Endothelial cell (in vitro differentiated cells): ENCODE measurements at places on chromosomes 3 and 15.

DNA sequence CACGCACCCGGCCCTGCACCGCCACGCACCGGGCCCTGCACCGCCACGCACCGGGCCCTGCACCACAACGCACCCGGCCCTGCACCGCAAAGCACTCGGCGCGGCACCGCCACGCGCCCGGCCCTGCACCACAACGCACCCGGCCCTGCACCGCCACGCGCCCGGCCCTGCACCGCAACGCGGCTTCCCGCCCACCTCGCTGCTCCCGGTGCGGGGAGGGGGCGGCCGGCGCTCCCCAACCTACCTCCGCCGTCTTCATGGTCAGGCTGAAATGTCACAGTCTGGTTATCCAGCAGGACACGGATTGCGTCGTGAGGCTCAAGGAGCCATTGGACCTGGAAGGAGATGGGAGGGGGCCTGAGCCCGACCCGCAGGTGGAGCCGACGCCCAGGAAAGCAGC lies 41.8 kb downstream of the MUC20 start:
- DNase-seq, result no peak

GRCh38 chr3:46406788-46407611 lies at the start of the genes CCR5AS and CCRL2:
Gene CCR5AS, minus strand, starts transcription at chr3:46407066.
Gene CCRL2, plus strand, starts transcription at chr3:46407259. Its CDS starts 821 bp downstream, at chr3:46408080.
- peak; percentile 25 for DNase-seq

GRCh38 chr3:172938788-172939187 lies 188.3 kb downstream of the ECT2 start:
- no peak for DNase-seq

- peak; percentile 67 for DNase-seq
These were observed at the start of gene RBMS3 for GRCh38 chr3:29280404-29281093. Gene RBMS3, plus strand, starts transcription at chr3:29281071.

- no peak for DNase-seq
These were observed 34.5 kb downstream of the PRICKLE2 start for GRCh38 chr3:64190517-64191515.

DNA sequence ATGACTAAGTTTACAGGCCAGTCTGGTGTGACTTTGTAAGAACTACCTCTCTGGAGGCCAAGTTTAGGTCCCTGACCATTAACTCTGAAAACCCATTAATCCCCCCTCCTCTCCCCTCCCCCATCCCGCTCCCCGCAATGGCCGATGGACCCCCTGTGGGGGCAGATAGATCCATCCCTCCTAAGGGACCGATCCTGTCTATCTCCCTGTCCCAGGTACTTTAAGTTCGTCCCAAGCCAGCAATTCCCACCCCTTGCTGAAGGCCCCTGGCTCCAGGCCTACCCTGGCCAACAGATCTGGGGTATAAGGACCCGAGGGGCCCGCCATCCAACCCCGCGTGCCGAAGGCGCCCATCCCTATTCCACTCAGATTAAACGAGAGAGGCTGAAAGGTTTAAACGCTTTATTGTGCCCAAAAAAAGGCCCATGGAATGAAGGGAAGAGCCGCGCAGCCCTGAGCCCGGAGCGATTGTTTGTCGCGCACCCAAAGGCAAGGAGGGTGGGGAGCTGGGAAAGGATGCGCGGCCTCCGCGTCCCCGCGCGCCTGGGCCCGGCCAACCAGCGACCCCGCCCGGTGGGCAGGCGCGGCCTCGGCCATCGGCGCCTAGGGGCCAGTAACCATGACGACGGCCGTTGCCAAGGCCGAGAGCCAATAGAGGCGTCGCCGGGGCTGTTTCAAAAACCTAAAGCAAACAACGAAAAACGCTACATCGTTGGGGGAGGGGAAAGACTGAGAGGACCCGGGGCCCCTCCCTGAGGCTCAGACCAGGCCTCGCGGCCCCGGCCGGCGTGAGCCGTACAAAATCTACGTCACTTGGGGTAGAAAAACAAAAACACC lies 35.9 kb downstream of the HMCES start:
- DNase-seq, result peak; percentile 86

DNA sequence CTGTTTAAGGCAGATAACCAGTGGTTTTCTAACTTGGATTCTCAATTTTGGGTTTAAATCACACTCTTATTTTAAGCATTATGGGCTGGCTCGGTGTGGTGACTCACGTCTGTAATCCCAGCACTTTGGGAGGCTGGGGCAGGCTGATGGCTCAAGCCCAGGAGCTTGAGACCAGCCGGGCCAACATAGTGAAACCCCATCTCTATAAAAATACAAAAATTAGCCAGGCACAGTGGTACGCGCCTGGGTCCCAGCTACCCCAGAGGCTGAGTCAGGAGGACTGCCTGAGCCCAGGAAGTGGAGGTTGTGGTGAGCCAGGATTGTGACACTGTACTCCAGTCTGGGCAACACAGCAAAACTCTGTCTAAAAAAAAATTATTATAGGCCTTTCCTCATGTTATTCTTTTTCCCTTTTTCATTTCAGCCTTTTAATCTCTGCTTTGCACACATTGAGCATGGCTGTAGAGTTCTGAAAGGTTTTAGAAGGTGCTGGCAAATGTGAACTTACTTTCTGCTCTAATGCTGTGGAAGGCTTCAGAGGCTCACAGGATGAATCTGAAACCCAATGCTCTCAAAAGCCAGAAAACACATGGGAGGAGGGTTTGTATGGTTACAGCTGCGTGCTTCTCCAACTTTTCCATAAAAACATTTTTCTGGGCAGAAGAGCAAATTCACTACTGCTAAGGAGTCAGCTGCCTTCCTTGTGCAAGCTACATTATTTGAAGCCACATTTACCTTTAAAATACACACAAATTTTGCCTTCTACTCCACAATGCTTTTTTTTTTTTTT lies 32.5 kb downstream of the CHAC1 start:
- no peak for DNase-seq

DNA sequence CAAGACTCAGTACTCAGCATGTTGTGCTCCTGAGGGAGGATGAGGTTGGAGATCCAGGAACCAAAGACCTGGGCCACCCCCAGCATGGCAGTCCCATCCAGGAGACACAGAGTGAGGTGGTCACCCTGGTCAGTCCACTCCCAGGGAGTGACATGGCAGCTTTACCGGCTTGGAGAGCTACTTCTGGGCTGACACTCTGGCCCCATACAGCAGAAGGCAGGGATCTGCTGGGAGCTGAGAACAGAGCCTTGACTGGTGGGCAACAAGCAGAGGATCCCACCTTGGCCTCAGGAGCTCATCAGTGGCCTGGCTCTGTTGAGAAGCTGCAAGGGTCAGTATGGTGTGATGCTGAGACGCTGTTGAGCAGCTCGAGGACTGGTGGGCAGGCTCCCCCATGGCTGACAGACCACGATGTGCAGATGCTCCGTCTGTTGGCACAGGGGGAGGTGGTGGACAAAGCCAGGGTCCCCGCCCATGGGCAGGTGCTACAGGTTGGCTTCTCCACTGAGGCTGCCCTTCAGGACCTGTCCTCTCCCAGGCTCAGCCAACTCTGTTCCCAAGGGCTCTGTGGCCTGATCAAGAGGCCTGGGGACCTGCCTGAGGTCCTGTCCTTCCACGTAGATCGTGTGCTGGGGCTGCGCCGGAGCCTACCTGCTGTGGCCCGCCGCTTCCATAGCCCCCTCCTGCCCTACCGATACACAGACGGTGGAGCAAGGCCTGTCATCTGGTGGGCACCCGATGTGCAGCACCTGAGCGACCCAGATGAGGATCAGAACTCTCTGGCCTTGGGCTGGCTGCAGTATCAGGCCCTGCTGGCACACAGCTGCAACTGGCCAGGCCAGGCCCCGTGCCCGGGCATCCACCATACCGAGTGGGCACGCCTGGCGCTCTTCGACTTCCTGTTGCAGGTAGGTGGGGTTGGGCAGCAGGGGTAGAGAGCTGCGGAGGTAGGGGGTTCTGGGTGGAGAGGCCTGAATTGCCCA lies 53.8 kb downstream of the GASK1A start:
- no peak for DNase-seq

GRCh38 chr3:178084938-178085816 lies 451.1 kb upstream of the KCNMB2 start:
- DNase-seq, result peak; percentile 60

GRCh38 chr3:189637750-189638149 lies 6.6 kb downstream of the TP63 start:
- no peak for DNase-seq

- no peak for DNase-seq
These were observed 118.7 kb downstream of the RPL22L1 start for GRCh38 chr3:170751083-170751898.

GRCh38 chr3:39960515-39961191 lies 151.2 kb downstream of the MYRIP start:
- no peak for DNase-seq

DNA sequence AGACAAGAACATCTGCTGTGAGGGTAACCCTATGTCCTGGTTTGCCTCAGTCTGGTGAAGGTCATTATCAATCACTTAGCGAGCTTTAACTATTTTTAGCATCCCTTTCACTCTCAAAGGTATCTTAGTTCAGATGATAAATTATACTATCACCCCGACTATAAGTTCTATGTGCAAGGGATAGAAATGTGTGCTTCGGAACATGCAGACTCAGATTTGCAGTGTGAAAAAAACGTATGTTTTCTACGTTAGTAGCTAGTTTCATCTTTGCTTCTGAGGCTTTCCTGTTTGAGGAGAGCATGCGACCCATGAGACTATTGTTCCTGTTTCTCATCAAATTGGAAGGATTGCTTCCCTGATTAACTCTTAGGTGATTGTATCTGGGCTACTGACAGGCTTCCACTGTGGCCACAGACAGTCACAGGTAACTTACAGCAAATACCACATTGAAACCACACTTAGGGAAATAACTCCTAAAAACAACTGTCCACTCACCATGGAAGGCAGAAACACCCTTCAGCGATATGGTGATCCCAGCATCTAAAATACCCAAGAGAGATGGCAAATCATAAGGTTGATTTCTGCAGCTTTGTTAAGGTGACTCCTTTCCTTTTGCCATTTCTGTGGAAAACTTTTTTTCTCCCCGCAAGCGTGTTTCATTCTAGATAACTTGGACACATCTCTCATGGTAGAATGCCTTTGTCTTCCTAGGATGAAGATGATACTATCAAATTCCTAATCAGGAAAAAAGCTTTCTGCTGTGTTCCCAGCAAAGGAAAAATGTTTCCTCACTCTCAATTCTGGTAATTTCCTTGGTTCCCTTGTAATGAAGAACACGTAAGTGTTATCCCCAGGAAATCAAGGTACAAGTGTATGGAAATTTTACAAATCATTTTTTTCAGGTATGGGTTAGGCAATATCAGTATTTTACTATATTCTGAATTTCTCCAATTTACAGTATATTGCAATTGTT lies 5.2 kb downstream of the GCSAM start:
- no peak for DNase-seq

DNA sequence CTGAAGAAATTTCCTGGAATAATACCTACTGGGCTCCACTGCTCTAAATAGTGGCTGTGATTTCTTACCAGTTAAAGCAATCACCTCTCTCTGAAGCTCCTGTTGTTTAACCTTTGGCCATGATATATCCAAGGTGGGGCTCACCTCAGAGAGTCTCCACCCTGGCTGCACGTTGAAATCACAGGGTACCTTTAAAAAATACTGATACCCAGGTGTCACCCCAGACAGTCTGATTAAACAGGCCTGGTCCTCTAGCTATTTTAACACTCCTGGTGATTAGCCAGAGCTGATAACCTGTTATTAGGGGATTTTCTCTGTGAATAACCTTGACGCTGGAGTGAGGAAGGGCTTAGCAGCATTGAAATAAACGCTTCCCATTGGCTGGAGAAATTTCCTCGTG lies 22.3 kb upstream of the ZBTB38 start:
- no peak for DNase-seq

DNA sequence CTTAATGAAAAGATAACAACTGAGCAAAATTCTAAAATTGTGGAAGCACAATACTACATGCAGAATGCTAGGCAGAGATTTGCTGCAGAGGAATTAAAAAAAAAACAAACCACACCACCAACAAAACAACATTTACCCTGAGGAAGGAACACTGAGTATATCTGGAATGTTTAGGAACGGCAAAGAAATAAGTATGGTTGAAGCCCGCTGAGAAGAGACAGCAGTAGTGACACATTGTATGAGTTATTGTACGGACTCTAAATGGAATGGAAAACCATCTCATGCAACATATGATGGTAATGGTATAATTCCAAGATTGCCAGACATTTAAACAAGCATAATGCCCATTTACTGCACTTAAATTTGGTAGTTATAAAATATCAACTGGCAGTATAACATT lies 568.2 kb upstream of the CCDC54 start:
- no peak for DNase-seq

GRCh38 chr3:149474250-149474817 lies at the start of gene TM4SF4:
Gene TM4SF4, plus strand, starts transcription at chr3:149474697. Its CDS starts 181 bp downstream, at chr3:149474878.
- no peak for DNase-seq

DNA sequence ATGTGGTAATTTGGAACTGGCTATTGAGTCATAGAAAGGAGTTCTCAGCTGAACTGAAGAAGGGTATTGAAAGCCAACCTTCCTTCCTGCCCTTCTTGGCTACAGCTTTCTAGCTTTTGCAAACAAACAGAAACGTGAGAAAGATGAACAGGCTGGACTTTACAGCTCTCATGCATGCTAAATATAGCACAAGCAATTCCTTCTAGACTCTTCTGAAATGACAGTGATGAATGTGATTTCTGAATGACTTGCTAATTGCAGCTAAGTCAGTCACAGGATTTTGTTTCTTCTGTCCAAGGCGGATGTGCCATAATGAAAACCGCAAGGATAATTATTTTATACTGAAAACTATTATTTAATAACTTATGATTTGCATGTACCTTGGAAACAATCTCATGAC lies 36.3 kb downstream of the BCHE start:
- no peak for DNase-seq

DNA sequence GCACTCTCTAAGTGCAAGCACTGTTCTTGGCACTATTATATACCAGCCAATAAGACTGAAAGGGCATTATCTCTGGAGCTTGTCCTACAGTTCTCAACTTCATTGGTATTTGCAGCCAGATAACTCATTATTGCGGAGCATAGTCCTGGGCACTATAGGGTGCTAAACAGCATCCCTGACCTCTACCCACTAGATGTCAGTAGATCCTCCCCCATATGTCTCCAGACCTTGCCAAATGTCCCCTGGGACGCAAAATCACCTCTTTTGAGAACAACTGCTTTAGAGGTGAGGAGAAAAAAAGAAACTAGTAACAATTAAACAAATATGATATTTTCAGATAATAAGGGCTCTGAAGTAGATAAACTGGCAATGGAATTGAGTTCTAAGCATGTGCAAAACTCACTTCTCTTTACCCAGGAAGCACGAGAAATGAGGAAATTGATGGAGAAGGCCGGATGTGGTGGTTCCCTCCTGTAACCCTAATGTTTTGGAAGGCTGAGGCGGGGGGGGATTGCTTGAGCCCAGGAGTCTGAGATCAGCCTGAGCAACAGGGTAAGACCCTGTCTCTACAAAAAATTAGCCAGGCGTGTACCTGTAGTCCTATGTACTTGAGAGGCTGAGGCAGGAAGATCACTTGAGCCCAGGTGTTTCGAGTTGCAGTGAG lies 61.4 kb downstream of the FRMD4B start:
- peak; percentile 17 for DNase-seq

DNA sequence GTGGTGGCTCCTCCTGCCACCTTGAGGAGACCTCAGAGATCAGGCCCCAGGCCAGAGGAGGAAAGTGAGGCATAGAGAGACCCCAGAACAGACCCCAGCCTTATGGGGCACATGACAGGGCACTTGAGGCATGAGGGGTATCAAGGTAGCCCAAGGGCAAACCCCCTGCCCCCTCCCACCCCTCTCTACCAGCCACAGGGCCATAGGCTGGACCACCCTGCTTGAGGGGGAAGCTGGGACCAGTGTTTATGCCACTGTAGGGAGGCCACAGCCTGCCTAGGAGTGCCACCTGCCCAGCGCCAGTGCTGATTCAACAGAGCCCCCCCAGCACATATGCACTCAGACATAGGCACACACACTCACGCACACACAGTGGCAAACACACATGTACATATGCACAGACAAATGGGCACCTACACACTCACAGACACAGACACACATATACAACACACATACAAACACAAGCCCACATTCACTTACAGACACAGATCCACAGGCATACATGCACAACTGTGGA lies 10.3 kb downstream of the MYL3 start:
- no peak for DNase-seq

- no peak for DNase-seq
These were observed 37.6 kb downstream of the TMCC1 start for GRCh38 chr3:129855832-129856419.
